Activated CD4-positive, alpha-beta T cell treated with anti-CD3 and anti-CD28 coated beads for 48 hours (primary cell): ENCODE measurements at places on chromosomes 3 and 15.

- DNase-seq: peak; percentile 51
These were observed 878 bp downstream of the SPPL2A start for GRCh38 chr15:50764461-50765194.

DNA sequence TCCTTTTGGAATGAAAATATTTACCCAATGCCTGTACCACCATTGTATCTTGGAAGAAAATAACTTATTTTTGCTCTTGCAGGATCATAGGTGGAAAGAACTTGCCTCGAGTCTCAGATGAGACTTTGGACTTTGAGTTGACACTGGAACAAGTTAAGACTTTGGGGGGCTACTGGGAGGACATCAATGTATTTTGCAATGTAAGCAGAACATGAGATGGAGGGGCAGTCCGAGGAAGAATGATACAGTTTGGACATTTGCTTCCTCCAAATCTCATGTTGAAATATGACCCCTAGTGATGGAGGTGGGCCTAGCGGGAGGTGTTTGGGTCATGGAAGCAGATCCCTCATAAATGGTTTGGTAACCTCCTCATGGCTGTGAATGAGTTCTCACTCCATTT, 1428.6 kb downstream of the ZPLD1 start:
- no peak for DNase-seq

GRCh38 chr3:30520699-30521098, 85.7 kb upstream of the TGFBR2 start:
- DNase-seq: no peak

GRCh38 chr3:108983051-108983450, 29.4 kb upstream of the GUCA1C start:
- DNase-seq: no peak
